ENCODE measurements at places on chromosomes 5 and 9.

- no peak for DNase-seq
Observed at GRCh38 chr5:79754865-79755555, 65.4 kb downstream of the CMYA5 start.

DNA sequence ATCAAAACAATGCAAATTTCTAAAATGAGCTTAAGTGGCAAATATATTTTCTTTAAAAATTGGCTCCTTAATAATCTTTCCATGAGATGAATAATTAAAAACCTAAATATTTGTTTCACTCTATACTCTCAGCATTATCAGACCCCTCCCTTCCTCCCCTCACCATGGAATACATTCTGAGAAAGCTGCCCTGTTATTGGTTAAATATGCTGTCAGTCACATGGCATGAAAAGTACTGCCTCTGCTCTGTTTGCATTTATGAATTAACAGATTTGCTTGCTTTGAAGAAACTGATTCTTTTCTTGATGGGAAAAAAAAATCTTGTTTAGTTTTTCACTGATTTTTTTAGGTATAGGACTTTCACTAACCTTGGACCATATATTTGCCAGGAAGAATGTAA is 17.0 kb upstream of the RPS23 start:
- DNase-seq: no peak

- no peak for DNase-seq
Observed at GRCh38 chr5:122156724-122157325, 27.5 kb downstream of the ZNF474 start.

DNA sequence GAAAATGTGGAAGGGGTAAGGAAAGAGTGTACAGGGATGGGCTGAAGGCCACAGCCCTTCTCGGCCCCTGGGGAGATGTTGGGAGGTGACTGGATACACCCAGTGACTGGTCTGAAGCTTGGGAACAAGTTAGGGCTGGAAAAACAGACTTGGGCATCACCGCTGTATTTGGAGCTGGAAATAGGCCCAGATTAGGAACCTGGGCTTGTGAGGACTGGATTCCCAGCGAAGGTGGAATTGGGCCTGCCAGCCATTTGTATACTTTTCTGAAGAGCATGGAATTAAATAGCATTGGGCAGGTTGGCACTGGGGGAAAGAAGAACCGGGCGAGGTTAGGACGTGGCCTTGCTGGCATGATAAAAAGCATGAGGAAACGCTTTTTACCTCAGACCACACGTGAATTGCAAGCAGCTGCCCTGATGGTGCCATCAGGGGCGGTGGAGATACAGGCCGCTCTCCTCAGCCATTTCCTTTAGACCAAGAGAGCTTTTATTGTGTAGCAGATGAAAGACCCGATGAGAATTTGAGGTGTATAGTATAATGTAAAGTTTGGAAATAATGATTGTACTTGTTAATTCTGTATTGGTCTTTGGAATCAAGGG is 37.8 kb downstream of the OTULIN start:
- no peak for DNase-seq

DNA sequence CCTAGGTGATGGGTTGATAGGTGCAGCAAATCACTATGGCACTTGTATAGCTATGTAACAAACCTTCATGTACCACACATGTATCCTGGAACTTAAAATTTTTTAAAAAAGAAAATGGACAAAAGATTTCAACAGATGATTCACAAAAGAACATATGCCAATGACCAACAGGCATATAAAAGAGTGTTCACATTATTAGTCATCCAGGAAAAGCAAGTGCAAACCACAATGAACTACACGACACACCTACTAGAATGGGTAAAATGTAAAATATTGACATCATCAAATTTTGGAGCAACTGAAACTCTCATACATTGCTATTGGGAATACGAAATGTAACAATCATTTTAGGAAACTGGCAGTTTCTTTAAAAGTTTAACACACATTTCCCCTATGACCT is 109.9 kb downstream of the YIPF5 start:
- DNase-seq: no peak

- DNase-seq: no peak
Observed at GRCh38 chr9:88224938-88225337, 86.7 kb upstream of the SPATA31C2 start.

- no peak for DNase-seq
Observed at GRCh38 chr5:17129093-17129849, 88.2 kb upstream of the BASP1 start.

DNA sequence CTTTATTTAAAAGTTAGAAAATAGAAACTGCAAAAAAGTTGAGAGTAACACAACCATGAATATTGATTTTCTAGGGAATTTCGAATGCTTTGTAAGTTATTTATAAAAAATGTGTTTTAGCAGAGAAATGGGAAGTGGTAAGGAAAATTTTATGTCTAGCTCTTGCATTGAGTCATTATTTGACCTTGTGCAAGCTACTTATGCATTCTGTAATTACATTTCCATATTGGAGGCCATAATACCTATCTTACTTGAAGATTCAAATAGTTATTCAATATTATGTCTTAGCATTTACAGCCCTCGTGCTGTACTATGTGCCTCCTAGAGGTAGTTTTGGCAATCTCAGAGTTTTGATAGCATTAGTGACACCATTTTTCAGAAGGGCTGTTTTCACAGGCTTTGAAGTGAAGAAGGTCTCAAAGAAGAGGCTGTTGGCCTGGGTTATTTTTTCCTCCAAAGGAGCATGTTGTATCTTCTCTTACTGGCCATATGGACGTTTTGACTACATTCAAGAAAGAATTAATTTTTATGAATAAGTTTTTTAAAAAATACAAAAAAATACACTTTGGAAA is 7.4 kb upstream of the DAP start:
- DNase-seq: peak; percentile 66

- DNase-seq: no peak
Observed at GRCh38 chr9:90986161-90986560, 184.5 kb downstream of the SYK start.

- DNase-seq: no peak
Observed at GRCh38 chr9:72355153-72355552, 9.9 kb downstream of the ZFAND5 start.

DNA sequence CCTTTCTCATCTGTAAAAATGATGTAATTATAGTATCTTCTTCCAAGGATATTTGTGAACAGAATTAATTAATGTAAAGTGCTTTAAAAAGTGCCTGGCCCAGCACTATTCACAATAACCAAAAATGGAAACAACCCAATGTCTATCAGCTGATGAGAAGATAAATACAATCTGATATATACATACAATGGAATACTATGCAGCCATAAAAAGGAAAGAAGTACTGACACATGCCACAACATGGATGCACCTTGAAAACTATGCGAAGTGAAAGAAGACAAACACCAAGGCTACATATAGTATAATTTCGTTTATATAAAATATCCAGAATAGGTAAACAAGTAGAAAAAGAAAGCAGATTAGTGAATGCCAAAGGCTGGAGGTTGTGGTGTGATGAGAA is 24.1 kb downstream of the DPYSL3 start:
- DNase-seq: no peak

GRCh38 chr9:111463048-111463447 is 21.1 kb downstream of the ECPAS start:
- DNase-seq: peak; percentile 66

DNA sequence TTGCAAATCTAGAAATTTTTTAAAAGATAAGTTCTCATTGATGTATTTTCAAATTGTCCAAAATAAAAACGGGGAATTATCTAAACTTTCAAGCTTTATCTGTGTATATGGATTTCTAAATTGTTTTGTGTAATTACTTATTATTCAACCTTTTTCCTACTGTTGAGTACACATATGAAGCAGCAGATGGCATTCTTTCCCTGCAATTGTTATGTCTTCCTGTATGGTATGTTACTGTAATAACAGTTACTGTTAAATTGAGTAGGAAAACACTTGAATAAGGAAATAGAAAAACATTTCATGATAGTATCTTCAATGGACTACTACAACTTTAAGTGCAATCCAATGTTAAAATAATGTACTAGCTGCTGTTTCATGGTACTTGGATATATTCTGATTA is 124.8 kb downstream of the RANBP17 start:
- peak; percentile 35 for DNase-seq

- DNase-seq: no peak
Observed at GRCh38 chr9:137148661-137149060, 9.7 kb downstream of the GRIN1 start.

- DNase-seq: no peak
Observed at GRCh38 chr5:163995206-163995605, 489.8 kb downstream of the MAT2B start.

GRCh38 chr9:16673171-16673570 is 197.3 kb downstream of the BNC2 start:
- no peak for DNase-seq

GRCh38 chr5:51381761-51382474 is 1.3 kb upstream of the ISL1 start:
- DNase-seq: no peak

DNA sequence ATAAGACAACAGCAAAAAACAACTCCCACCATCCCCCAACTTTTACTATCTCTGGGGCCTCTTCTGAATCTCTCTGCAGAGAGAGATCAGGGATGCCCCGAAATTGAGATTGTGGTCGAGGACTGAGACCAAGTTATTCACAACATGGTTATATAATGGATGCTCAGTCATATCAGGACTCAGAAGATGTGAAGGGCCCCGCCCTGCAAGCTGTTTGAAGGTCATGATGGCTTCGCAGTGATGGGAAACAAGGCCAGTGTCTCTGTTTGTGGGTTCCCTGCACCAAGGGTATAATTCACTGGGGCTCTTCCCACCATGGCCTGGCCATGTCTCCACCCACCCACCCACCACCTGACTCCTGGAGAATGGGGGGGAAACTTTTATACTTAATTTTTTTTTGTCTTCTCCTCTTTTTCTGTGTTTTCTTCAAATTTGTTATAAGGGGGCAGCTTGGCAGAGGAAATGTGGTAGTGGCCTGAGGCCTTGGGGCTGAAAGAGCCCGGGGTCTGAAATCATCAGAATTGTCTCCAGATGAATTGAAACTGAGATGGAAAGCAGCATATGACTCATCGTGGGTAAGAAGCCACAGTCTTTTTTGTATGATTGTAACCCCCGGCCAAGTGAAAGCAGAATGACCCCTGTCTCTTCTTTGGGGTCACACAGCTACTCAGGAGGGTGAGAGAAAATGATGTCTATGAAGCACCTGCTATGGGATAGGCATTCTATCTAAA is 15.0 kb upstream of the TEX48 start:
- DNase-seq: no peak

DNA sequence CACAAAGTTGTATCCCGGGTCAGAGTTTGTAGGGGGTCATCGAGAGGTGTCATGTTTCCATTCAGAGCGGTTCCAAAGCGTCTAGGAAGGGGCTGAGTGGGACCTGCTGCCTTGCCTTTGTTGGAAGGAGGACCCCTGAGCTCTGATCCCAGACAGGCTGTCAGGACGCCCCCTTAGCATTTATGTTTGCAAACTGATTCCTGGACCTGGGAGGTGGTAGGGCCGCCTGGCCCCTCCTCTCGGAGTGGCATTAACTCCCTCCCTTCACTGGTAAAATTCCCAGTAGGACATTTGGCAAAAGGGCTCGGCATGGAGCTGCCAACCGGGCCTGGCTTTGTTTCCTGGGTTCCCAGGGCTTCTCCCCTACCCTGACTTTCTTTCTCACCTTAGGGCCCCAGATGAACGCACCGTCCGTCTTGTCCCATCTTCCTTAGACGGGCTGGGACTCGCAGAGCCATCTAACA is 2.5 kb downstream of the JADE2 start:
- no peak for DNase-seq

GRCh38 chr9:16625161-16625631 is 245.3 kb downstream of the BNC2 start:
- DNase-seq: no peak

GRCh38 chr9:133280392-133280791 is 5.4 kb upstream of the ABO start:
- DNase-seq: no peak

- no peak for DNase-seq
Observed at GRCh38 chr5:3827624-3828023, 232.0 kb downstream of the IRX1 start.

DNA sequence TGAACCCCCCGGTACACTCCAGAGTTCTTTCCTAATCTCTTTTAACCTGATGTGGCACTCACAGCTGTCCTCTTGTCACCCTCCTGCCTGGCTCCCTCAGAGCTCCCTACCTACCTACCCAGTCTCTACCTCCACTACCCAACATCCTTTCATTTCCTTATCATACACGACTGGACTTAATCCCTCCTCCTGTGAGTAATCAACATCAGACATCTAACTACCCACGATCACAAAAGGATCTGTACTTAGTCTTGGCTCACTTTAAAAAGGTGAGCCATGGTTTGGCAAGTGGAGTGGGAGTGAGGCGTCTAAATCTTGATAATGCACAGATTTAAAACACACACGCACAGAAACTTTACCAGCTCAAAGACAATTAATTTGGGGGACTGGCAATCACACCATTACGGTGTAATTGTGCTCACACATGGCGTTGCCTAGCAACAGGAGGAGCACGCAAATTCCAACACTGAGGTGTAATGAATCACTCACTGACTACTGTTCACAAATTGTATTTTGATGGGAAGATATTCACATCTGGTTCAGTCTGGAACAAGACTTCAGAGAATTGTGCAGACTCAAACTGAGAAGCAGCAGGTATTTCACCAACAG is 235.9 kb downstream of the EPB41L4A start:
- no peak for DNase-seq

GRCh38 chr9:134569626-134570025 is 72.0 kb upstream of the COL5A1 start:
- no peak for DNase-seq

GRCh38 chr5:103758996-103759395 is 196.4 kb upstream of the NUDT12 start:
- DNase-seq: no peak

DNA sequence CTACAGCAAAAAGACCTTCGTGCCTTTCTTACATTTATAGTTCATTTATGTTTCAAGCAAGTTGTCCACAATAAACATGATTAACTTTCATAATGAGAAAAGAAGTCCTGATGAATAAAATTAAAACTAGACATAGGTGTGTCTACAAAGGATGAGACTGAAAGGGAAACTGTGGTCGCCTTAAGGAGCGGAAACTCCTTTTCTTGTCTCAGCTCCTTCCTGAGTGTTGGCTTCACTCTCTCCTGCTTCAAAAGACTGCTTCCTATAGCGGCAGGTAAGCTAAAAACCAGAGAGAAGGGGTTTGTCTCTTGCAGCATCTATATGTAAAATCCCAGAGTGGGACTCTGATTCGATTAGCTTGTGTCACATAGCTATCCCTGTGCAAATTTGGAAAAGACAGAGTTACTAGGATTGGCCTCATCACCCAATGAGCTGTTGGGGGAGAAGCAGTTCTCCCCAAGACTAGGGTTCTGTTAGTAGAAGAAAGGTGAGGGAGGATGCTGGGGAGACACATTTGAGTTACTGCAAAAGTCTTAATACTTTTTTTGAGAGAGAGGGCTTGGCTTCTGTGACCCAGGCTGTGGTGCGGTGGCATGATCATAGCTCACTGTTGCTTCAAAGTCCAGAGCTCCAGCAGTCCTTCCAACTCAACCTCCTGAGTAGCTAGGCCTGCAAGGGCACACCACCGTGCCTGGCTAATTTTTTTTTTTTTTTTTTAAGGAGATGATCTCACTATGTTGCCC is 16.8 kb upstream of the CTSL start:
- no peak for DNase-seq

DNA sequence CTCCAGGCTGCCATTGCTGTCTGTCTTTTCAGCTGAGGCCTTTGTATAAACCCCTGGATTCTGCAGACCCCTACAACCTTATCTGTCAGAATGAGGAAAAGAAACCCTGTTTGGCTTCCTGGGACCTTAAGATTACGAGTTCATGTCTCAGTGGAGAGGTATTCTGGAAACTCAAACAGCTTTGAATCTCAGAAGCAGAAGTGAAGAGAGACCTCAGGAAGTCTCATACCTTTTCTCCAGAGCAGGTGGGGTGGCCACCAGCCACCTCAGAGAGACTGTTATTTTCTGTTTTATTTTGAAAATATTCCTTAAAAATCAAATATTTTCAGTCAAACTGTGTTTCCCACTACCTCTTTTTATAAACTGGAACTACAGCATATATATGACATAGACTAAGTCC is 457.5 kb downstream of the TMEM232 start:
- DNase-seq: no peak

Data from suppressor macrophage (primary cell).